ENCODE measurements at places on chromosomes 1 and 21.

- DNase-seq = no peak
Measured at GRCh38 chr21:14602382-14602958, 56.4 kb upstream of the SAMSN1 start.

- peak; percentile 17 for DNase-seq
Measured at GRCh38 chr21:38140207-38140903, 116.4 kb upstream of the KCNJ15 start.

DNA sequence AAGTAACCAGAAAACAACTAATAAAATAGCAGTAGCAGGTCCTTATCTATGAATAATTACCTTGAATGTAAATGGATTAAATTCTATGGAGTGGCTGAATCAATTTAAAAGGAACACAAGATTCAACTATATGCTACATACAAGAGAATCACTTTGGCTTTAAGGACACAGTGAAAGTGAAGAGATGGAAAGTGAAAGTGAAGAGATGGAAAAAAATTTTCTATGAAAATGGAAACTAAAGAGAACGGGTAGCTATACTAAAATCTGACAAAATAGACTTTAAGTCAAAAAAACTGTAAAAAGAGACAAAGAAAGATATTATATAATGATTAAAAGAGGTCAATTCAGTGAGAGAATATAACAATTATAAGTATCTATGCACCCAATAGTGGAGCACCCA, 54.7 kb downstream of the C1orf185 start:
- DNase-seq = no peak

DNA sequence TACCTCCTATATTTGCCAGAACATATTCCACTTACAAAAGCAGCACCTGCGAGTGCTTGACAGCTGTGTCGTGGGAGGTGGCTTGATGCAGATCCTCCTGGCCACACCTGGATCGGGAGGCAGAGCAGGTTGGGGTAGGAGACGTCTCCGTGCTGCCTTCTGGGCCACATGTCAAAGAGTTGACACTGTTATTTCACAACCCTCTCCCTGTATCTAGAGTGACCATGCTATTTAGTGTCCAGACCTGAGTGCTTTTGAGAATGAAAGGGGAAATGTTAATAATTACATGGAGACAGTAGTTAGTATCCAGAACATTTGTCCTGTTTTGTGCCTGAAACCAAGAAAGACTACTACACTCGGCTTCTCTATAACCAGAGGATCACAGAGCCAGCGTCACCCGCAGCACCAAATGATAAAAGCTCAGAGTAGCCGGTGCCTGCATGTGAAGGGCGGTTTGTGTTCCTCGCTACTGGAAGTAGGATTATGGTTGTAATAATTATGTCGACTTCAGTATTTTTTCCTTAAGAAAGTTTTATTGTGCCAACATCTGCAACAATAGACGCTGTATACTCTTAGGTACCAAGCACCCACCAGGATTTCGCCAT, 77.1 kb downstream of the GALNT2 start:
- DNase-seq = no peak

GRCh38 chr1:107480548-107481415, 339.9 kb downstream of the NTNG1 start:
- DNase-seq = no peak

DNA sequence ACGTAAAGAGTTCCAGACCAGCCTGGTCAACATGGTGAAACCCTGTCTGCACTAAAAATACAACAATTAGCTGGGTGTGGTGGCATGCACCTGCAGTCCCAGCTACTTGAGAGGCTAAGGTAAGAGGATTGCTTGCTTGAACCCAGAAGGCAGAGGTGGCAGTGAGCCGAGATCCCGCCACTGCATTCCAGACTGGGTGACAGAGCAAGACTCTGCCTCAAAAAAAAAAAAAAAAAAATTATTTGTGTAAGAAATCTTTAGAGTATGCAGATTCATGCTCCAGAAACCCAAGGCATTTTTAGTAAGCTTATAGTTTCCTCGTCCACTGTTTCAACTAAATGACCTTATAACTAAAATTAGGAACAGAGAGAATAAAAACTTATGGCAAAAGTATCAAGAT, 51.3 kb downstream of the ABL2 start:
- no peak for DNase-seq

Data from A549 (cell line).